Right cardiac atrium (tissue), 5 donors: ENCODE measurements at places on chromosomes 16 and 17. TPM values are rescaled to one million over a fixed set of nuclear protein-coding genes. Genes with fewer than 3 reads are reported as not detected.

DNA sequence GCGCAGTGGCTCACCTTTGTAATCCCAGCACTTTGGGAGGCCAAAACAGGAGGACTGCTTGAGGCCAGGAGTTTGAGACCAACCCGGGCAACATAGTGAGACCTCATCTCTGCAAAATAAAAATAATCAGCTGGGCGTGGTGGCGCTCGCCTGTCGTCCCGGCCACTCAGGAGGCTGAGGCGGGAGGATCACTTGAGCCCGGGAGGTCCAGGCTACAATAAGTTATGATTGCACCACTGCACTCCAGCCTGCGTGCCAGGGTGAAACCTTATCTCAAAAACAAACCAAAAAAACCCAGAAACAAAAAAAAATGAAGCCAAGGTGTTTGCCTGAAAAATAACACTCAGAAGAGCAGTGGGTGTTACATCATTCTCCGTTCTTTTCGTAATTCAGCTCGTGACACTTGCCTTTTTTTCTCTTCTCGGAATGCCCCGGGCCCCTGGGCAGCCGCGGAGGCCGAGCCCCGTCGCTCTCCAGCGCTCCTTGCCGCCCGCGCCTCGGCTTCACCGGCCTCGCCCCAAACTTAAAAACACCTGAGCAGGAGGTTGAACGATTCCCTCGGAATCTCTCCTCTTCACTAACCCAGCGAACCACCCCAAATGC is 17.0 kb downstream of the PRCD start:
- DNase-seq, result peak; percentile 68

DNA sequence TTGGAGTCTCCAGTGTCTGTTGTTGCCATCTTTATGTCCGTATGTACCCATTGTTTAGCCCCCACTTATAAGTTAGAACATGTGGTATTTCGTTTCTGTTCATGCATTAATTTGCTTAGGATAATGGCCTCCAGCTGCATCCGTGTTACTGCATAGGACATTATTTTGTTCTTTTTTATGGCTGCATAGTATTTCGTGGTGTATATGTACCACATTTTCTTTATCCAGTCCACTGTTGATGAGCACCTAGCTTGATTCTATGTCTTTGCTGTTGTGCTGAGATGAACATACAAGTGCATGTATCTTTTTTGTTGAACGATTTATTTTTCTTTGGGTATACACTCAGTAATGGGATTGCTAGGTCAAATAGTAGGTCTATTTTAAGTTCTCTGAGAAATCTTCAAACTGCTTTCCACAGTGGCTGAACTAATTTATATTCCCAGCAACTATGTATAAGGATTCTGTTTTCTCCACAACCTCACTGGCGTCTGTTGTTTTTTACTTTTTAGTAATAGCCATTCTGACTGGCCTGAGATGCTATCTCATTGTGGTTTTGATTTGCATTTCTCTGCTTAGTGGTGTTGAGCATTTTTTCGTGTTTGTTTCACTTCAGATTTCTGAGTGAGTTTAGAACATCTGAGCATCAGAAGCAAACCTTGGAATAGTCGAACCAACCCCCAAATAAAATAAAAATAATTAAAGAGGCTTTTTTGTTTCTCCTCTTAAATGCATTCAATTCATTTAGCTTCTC is 304.7 kb downstream of the ZFHX3 start:
- no peak for DNase-seq

DNA sequence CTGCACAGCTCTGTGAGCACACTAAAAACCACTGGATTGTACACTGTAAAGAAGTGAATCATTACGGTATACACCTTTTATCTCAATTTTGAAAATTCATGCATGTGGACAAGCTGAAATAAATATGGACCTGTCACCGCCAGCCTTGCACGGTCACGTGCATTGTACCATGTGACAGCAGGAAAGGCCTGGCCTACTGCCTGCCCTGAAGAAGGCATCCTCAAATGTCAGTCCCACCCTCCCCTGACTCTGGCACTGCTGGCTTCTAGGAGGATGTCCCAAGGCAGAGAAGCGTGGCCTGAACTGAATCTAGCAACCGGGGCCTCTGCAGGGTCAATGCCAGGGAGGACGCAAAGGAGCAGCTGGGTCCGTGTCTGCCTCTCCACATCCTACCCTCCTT is 34.6 kb downstream of the SLC38A8 start:
- peak; percentile 55 for DNase-seq

GRCh38 chr16:58062821-58063220 is 37.3 kb downstream of the MMP15 start:
- DNase-seq, result no peak

DNA sequence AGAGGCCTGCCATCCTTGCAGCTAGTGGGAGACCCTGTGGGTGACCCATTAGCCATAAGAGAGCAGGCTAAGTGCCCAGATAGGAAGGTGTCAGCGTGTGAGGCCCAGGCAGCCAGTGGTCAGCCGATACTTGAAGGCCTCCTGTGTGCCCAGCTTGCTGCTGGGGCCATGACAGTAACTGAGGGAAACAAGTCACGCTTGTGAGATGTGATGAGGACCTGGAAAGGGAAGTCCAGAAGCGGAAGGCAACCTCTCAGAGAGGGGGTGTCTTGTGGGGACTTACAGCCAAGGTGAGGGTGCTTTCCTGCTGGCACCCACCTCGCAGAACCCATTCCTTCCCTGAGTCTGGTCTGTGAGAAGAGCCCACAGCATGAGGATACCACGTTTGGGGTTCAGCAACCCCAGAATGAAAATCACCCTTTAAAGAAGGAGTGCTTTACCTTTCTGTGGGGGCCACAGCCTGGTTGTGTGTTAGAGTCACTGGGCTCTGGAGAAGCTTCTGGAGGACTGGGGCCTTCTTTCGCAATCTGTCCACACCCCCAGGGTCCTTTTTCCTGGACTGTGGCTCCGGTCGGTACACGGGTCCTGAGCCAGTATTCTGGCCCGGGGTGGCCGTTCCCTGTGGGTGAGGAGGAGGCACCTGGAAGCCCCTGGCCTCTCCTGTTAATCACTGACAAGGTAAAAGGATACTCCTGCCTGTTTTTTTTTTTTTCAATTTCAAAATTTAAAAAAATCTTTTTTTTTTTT is 53.9 kb downstream of the PLCG2 start:
- DNase-seq, result no peak

DNA sequence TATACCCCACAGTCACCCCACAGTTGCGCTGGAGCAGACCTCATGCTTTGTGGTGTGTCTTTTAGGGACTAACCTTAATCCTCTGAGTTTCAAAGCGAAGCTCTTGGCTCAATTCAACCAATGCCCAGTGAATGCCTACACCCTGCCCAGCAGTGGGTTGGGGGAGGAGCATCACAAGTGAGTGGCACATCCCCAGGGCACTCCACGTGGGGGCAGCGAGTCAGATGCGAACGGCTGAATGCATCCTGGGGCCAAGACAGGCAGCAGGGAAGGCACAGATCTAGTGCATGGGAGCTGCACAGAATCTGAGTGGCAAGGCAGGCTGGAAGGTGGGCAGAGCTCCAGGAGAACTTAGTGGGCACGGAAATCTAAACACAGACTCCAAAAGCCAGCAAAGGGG is 39.2 kb downstream of the IFT140 start:
- DNase-seq, result no peak

DNA sequence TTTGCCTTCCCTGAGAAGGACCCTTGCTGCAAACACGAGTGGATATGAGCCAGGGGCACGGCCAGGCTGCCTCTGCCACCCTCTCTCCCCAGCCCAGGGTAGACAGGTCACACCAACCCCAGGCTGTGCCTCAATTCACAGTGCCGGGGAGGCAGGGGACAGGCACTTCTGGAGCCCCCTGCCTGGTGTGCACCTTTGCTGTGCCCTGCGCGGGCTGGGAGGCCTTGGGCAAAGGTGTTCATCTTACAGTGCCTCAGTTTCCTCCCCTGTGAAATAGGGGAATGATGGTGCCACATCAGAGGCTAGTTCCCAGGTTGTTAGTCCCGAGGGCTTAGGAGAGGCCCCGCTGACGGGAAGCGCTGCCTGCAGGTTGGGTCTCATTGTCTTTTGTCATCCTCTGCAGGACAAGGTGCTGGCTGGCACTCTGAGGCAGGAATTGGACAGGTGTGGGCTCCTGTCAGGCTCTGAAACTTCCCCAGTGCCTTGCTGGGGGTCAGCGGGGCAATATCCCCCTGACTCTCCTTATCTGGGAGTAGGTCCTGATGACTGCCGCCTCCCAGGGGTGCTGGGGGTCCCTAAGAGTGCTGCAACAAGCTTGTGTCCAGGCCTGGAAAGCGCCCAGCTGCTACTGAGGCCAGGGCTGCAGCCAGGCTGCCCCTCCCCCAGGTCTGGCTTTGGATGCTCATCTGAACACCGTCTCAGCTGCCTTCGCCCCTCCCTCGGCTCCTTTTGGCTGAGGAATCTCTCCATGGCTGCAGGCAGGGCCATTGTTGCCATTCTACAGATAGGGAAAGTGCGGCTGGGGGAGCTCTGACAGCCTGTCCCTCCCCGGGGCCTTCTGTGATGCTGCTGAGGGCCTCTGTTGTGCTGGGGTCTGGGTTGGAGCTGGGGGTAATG is 3.1 kb downstream of the PRSS21 start:
- no peak for DNase-seq

GRCh38 chr17:9380361-9380760 is 195.3 kb downstream of the STX8 start:
- no peak for DNase-seq

DNA sequence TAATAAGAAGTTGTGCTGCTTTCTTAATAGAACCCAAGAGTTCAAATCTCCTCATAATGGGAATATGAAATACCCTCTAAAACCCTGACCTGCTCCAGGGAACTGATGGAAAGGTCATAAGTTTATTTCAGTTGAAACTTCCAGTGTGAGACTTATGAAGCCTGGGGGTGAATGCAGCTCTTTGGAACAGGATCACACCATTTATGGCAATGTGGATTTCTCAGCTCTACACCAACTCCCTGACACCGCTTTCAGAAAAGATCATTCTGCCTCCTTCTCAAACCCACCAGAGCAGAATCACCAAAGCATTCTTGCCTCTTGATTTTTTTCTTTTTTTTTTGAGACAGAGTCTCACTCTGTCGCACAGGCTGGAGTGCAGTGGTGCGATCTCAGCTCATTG is 16.7 kb upstream of the KPNB1 start:
- DNase-seq, result no peak

- DNase-seq, result no peak
These were observed 58.8 kb downstream of the TBX4 start for GRCh38 chr17:61510991-61511390.

GRCh38 chr16:79500286-79500685 is 100.3 kb downstream of the MAF start:
- no peak for DNase-seq

GRCh38 chr16:48318630-48319029 is 66.6 kb downstream of the SIAH1 start:
- DNase-seq, result no peak

- DNase-seq, result no peak
These were observed 19.4 kb downstream of the LYRM9 start for GRCh38 chr17:27873746-27874145.

DNA sequence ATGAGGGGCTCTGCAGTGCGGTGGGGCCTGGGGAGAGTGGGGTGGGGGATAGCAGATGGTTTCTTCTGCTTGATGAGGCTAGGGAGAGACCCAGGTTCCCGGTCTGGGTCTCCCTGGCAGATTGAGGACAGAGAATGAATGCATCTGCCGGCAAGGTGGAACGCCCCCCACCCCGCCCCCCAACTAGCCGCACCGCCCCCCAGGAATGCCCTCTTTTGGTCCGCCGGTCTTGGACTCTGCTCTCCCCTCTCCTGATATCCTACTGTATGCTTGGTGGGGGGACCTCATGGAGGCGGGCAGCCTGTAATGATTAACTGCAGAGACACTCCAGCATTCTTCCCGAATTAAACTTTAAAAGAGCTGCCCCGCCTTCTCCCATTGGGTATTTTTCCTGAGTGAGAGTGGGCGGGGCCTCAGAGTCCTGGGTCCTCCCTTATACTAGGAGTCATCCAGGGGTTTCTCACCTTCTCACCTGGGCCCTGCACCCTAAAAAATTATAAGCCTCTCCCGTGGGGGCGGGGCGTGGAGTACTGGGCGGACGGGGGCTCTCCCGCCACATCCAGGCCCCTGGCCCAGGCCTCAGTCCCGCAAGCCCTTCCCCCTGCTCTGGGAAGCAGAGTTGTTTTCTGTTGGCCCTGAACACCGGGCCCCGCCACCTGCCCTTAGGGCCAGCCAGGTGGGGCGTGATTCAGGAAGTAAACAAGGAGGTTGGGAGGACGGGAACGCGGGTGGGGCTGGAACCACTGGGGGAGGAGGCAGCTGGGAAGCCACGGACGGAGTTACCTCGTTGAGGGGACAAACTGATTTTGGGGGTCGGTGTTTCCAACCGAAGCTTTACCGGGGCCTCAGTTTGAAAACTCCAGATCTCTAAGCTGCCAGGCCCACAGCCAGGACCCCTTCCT is 1.5 kb downstream of the GRB7 start:
- DNase-seq, result no peak

The PERCC1 gene
- 0.18 TPM for polyA plus RNA-seq

The CRHR1 gene
- not detected for polyA plus RNA-seq

The GCGR gene
- polyA plus RNA-seq, result not detected

The KRT28 gene
- polyA plus RNA-seq, result not detected

The GDPD3 gene
- polyA plus RNA-seq, result 2.6 TPM

The RUNDC3A gene
- polyA plus RNA-seq, result 1.6 TPM
